ENCODE measurements at places on chromosomes 1 and 21. TPM values are rescaled to one million over a fixed set of nuclear protein-coding genes. Genes with fewer than 3 reads are reported as not detected.

Gene ILDR2
- 0.98 TPM for total RNA-seq

Gene LCE2B
- total RNA-seq, result not detected

Gene TSPAN2
- total RNA-seq, result 6.1 TPM

Gene NT5C1A
- total RNA-seq, result 0.49 TPM

Gene TNN
- total RNA-seq, result not detected

Gene MXRA8
- 66.3 TPM for total RNA-seq

Gene BEND5
- total RNA-seq, result 3.4 TPM

Gene SSX2IP
- total RNA-seq, result 8.5 TPM

Gene TTC24
- total RNA-seq, result not detected

DNA sequence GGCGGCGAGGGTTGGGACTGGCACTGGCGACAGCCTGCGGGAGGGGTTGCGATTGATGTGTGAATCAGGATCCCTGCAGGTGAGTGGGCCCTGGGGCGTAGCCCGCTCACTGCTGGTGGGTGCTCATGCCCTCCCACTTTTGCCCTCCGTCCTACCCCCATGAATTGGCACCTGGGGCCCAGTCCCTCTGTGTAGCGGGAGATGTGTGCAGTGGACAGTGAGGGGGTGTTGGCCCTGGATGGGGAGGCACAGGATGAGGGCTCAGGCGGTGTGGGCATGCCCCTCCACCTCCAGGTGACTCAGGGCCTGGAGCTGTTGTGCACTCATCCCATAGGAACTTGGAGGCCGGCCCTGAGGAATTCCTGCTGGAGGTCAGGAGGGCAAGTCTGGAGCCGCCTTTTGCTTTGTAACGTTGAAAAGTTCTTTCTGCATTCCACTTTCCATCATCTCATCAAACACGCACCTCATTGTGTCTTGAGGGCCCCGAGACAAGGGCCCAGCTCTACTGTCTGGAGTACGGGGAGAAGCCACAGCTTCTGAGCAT is 3.0 kb downstream of the PEAR1 start:
- DNase-seq, result no peak
- peaks cover 65% of the 10 kb centered on the region for H3K4me1 ChIP-seq
- peak overlapping the region; percentile 1 for H3K4me3 ChIP-seq

DNA sequence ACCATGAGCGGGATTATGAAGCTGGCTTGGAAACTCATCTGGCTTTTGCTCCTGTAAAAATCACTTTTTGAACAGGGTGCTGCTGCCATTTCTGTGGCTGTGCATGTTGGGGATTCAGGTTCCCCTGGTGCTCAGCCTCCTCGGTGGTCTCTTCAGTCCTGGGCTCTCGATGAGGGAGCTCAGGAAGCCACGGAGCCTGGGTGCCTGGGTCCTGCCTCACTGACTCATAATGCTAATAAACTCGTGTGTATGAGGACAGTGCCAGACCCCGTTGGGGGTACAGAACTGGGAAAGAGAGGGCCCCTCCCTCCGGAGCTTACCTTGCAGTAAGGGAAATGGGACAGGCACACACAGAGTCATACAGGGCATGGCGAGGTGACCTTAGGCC is 5.8 kb downstream of the COQ8A start:
- peaks cover 43% of the 10 kb centered on the region for H3K4me1 ChIP-seq
- H3K27me3 ChIP-seq, result no peaks in the 10 kb centered on the region
- DNase-seq, result no peak
- no peak overlapping the region for H3K4me3 ChIP-seq
- H3K36me3 ChIP-seq, result peaks cover 8% of the 10 kb centered on the region

DNA sequence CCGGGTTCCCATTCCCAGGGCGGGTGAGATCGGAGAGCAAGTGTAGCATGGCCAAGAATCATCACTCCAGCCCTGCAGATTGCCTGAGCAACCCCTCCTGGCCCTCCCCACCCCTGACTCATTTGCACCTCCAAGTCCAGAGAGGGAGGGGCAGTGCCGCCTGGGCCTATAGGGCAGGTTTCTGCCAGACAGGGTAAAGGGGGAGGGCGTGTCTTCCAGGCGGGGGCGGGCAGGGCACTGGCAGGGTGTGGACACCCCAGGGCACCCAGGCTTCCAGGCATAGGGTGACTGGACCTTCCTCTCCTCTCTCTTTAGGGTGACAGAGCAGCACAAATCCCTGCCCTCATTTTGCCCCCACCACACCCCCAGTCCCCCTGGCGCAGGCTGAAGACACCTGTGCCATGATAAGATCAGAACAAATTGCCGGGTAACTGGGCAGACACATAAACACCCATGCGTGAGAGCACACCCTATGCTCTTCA is 3.2 kb upstream of the CRYBG2 start:
- no peaks in the 10 kb centered on the region for H3K36me3 ChIP-seq
- H3K27me3 ChIP-seq, result peaks cover 44% of the 10 kb centered on the region
- no peak for DNase-seq
- H3K27ac ChIP-seq, result no peak overlapping the region

- H3K36me3 ChIP-seq, result peaks cover 17% of the 10 kb centered on the region
- no peak overlapping the region for H3K4me3 ChIP-seq
- H3K27me3 ChIP-seq, result no peaks in the 10 kb centered on the region
- DNase-seq, result peak; percentile 89
- peak overlapping the region; percentile 76 for H3K27ac ChIP-seq
Observed at GRCh38 chr1:201461645-201462441, 7.1 kb downstream of the PHLDA3 start.

- H3K27ac ChIP-seq, result no peak overlapping the region
- H3K4me1 ChIP-seq, result no peaks in the 10 kb centered on the region
- no peaks in the 10 kb centered on the region for H3K27me3 ChIP-seq
Observed at GRCh38 chr1:153478692-153479618, 18.5 kb upstream of the S100A7 start.

DNA sequence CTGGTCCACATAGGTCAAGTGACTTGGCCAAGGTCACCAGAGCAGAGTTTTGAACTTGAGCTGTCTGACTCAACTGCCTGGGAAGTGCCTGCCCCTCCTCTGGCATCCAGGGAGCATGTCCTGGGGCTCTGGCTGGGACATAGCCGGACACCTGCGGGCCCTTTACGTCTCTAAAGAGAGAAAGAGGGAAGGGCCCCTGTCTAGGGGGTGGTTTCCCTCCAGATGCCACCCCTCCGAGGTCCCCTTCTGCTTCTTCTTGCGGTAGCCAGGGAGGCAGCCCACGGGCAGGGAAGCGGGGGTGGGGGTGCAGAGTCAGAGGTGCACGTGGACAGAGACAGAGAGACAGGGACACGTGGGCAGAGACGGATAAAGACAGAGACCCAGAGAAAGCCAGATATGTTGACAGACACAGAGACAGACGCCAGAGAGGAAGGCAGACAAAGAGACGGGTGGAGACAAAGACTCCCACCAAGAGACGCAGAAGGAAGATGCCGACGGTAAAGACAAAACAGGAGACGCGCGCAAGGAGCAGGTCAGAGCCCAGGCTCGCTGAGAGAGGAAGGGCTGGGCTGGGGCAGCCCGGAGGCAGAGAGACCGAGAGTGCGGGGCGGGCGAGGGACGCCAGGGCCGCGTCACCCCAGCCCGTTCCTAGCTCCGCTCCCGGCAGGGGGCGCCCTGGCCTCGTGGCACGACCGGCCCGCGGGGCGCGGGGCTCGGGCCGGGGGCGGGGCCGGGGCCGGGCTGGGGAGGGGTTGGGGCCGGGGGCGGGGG is 458 bp upstream of the ALPL start:
- no peak overlapping the region for H3K27ac ChIP-seq
- no peaks in the 10 kb centered on the region for H3K36me3 ChIP-seq
- DNase-seq, result peak; percentile 93
- peaks cover 16% of the 10 kb centered on the region for H3K4me1 ChIP-seq
- H3K27me3 ChIP-seq, result peaks cover 19% of the 10 kb centered on the region
- peak overlapping the region; percentile 13 for H3K4me3 ChIP-seq

DNA sequence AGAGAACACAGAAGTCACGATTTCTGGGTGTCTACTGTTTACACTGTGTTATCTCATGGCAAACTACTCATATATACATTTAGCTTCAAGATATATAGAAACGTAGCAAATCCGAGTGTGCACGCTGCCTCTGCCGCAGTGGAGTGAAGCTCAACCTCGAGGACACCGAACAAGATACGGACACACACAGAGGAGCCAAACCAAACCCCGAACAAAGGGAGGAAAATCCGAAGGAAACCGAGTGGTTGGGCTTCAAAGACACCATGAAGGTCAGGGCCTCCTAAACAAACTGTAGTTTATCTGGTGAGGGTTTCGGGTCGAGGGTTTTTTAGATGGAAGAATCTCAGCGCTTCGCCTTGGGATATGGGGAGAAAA is 34.5 kb downstream of the SLC45A1 start:
- DNase-seq, result no peak
- peaks cover 9% of the 10 kb centered on the region for H3K4me1 ChIP-seq
- no peak overlapping the region for H3K4me3 ChIP-seq
- H3K27me3 ChIP-seq, result no peaks in the 10 kb centered on the region

DNA sequence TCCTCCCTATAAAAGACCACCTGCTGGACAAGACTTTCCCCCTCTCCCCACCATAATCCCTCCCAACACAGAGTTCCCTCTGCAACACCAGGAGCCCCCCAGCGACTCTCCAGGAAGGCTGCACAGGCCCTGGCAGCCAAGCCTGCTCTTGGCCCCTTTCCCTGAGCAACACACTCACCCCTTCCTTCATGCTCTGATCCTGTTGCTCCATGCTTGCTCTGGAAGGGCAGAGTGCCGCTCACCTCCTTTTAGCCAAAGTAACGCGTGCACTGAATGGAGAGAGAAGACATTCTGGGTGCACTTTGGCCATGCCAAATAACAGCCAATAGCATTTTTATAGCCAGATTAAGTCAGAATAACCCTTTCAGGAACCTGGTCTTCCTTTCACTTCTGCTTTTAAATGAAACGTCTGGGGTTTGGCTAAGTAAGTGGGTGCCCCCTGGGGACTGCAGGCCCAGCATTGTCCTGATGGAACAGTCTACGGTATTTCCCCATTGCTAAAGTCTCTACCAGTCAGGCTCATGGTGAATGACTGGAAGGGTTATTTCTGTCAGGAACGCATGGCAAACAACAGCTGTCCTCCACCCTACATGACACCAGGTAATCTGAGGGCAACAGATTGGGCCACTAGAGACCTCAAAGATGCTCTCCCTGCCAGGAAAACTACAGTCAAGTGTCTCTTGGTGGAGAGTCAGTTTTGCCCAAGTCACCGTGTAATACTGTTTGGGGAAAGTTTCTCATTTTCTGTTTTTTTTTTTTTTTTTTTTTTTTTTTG is at the start of gene SLC2A5:
TSS of gene SLC2A5 (minus strand) at position 310 of the 775 bp plus-strand sequence. CDS start at position 211, 99 bp downstream.
- H3K27ac ChIP-seq, result peak within 1 kb of the TSS; percentile 19
- H3K36me3 ChIP-seq, result no peaks in the 10 kb centered on the region
- H3K4me3 ChIP-seq, result peak within 1 kb of the TSS; percentile 6
- no peaks in the 10 kb centered on the region for H3K27me3 ChIP-seq
- peaks cover 16% of the 10 kb centered on the region for H3K4me1 ChIP-seq
- no peak for DNase-seq

GRCh38 chr1:172663732-172664131 is 4.8 kb downstream of the FASLG start:
- no peaks in the 10 kb centered on the region for H3K27me3 ChIP-seq
- no peak for DNase-seq
- no peaks in the 10 kb centered on the region for H3K4me1 ChIP-seq
- no peak overlapping the region for H3K27ac ChIP-seq
- H3K4me3 ChIP-seq, result no peak overlapping the region

- H3K36me3 ChIP-seq, result no peaks in the 10 kb centered on the region
- no peaks in the 10 kb centered on the region for H3K4me1 ChIP-seq
- H3K27me3 ChIP-seq, result no peaks in the 10 kb centered on the region
- DNase-seq, result no peak
Observed at GRCh38 chr1:197096137-197096536, 29.1 kb upstream of the F13B start.

DNA sequence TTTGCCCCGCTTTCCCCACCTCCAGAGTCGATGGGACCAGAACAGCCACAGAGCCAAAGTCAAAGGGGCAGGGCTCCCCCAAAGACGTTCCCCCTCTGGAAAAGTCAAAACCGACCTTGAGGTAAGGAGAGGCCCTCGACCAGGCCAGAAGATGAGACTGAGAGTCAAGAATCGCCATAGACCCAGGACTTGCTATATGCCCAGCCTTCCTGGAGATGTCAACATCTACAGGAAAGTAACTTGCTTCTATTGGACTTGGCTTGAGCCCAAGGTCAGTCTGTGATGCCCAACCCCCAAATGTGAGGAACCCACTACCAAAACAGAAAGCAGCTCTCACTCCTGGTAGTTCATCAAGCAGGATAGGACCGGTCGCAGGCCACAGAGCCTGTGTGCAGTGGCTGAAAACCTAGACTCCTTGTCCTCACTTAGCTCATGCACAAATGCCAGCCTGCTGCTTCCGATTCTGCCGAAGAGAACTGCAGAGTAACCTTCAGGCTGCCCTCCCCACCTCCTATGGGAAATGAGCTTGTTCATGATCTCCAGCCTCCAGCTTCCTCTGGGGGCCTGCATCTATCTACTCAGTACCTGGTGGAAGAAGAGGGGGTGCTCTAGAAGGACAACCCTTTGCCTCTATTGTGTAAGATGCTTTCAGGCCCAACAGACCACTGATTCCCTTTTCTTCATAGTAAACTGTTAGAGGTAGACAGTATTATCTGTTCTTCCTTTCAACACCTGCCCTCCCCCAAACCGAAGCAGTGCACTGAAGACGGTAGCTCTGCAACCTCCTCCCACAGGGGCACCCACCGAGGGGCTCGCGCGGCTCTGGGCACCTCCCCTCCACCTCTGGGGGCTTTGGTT is 1.4 kb downstream of the ACOT7 start:
- no peaks in the 10 kb centered on the region for H3K36me3 ChIP-seq
- H3K4me1 ChIP-seq, result peaks cover 13% of the 10 kb centered on the region
- peak overlapping the region; percentile 65 for H3K4me3 ChIP-seq
- DNase-seq, result no peak

DNA sequence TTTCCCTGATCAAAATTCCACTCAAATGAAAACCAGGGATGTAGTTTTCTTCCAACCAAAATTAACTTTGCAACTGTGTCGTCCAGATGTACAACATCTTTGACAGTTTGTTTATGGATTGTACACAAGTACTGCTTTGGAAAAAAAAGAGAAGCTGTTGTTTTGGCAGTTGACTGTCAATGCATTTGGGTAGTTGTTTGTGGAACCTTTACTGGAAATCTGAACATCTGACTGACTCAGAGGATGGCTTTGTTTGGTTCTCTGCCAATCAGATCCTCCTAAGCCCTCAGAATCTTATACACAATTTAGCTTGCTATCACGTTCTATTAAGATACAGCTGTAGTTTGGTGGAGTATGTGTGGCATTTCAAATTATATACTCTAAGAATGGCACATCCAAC is 195.0 kb downstream of the KCNK2 start:
- H3K4me3 ChIP-seq, result no peak overlapping the region
- no peaks in the 10 kb centered on the region for H3K27me3 ChIP-seq
- H3K27ac ChIP-seq, result no peak overlapping the region
- no peak for DNase-seq
